ENCODE measurements at places on chromosomes 2 and 18.

DNA sequence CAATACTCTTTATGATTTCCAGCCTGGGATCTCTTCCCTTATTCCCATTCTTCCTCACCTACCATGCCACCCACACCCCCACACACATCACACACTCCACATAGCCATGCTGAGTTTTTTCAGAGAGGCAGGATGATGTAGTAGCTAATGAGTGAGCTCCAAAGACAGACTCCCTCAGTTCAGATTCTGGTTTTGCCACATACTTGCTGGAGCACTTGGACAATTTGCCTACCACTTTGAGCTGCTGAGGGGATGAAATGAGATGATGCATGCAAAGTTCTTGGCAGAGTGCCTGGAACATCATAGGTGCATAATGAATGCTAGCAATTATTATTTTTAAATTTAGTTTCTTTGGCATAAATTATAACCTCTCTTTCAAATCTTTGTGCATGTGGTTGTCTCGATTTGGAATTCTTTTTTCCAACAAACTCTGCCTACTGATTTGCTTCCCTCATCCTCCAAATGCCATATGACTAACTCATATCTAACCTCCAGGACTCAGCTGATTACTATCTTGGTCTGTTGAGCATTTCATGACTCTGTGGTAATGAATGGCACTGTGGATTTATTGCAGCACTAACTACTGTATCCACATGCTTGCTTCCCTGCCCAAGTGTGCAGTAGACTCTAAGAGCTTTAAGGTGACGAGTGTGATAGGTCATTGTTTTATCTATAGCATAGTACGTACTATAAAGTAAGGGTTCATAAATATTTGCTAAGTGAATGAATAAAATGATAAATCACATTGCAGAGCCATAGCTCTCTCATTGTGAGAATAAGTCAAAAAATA is 99.1 kb downstream of the TACR1 start:
- DNase-seq = peak; percentile 96

GRCh38 chr2:201618744-201619662 is 24.3 kb downstream of the TMEM237 start:
- DNase-seq = no peak

- no peak for DNase-seq
These were observed 196.7 kb upstream of the PID1 start for GRCh38 chr2:229467783-229468182.

DNA sequence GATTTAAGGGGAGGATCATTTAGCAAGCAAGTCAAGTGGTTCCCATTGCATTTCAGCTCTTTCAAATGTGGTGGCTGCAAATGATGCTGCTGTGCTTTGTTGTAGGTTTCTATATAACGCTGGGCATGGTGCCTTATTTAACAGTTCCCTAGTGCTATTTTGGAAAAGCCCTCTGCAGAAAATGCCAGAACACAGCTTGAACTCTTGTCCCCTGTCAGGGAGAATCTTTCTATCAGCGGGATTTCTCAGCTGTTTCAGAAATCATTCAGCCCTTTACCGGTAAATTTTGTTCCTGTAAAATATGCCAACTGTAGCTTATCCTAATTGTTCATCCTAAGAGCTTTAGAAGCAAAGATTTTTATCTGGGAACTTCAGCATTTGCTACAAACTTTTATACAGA is 77.8 kb upstream of the DTNA start:
- DNase-seq = no peak

DNA sequence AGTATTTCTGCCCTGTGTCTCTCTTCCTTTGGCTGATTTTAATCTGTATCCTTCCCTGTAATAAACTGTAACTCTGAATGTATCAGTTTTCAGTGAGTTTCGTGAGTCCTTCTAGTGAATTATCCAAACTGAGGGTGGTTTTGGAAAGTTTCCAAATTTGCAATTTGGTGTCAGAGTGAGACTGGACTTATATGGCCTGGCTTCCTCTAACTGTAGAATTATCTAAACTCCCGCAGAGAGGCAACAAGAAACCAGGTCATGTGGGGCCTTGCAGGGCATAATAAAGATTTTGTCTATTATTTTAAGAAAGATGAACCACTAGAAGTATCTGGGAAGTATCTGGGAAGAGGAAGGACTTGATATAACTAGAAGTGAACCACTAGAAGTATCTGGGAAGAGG is 95.3 kb upstream of the RNF152 start:
- no peak for DNase-seq

DNA sequence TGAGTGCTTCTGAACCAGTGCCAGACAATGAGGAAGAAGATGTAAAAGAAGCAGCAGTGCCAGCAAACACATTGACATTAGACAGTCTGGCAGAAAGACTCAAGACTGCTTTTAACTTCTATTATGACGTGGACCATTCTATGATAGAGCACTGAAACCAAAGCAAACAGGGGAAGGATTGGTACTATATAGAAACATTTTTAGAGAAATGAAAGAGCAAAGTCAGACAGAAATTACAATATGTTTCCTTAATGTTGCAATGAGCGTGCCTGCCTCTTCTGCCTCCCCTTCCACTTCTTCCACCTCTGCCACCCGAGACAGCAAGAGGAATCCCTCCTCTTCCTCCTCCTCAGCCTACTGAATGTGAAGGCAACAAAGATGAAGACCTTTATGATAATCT is 39.7 kb downstream of the DHX57 start:
- DNase-seq = no peak

DNA sequence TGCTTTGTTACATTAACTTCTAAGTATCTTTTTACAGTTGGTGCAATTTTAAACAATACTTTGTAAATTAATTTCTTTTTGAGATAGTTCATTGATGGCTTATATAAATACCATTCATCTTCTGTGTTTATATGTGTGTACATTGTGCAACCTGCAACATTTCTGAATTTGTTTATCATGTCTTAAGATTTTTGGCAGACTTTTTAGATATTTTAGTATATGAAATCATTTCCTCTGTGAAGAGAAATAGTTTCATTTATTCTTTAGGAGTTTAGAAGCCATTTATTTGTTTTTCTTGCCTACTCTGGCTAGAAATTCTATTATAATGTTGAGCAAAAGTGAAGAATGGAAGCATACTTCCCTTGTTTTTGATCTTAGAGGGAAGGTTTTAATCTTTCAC is 337.8 kb upstream of the DSEL start:
- DNase-seq = no peak
